ENCODE measurements at places on chromosomes 3 and 15.

GRCh38 chr3:127291611-127292010 is 3.8 kb upstream of the PRR20G start:
- no peak for DNase-seq

- DNase-seq = peak; percentile 32
These were observed 676 bp downstream of the TCF12 start for GRCh38 chr15:56919031-56919608.

DNA sequence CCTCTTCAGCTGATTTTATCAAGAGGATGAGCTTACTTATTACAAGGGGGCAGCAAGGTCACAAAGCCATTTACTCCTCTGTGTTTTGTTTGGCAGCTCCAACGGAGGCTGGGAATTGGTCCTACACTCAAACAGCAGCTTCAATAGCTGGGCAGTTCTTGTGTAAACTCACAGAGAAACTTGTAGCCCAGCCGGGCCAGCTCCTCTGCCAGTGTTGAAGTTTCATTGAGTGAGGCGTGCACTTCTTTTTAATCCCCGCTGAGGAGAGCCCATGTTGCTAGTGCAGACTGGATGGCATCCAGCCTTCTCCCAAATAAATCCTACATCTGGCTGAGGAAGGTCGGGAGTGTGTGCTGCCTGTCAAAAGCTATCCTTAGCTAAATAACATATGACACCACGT is 59.5 kb downstream of the BFSP2 start:
- no peak for DNase-seq

DNA sequence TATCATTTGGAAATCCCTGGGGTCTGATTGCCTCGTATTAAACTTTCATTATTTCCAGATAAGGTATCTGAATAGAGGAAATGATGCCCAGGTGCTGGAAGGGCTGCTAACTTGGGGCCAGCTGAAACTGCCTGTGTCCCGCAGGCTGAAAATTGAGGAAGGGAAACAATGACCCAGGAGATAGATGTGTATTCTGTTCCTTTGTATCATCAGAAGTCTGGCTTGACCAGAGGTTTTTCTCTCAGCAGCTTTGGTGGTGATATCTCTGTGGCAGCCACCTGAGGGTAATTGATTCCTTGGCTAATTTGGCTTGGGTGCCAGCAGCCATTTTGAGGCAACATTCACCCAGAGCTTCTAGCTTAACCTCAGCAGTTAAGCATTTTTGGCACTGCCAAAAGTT is 90.0 kb upstream of the STT3B start:
- DNase-seq = no peak

DNA sequence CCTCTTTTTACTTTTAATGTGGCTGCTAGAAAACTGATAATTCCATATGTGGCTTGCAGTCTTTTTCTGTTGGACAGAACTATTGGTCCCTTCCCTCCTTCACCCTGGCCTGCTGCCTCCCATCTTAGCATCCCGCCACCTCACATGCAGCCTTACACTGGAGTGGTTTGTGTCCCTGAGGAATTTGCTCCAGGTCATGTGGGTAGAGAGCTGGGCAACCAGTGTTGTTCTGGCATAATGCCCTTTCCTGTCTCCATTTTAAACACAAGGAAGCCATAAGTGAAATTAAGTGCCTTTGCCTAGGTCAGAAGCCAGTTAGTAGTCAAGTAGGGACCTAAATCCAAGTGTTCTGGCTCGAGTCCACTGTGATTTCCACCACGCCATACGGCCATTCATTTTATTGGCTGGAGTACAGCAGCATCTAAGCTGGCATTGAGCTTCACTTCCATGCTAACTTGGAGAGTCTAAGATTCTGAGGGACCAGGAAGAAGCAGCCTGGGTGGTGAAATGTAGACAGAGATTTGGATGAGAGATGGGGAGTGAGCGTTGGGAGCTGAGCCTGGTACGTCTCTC is 46.0 kb upstream of the PLXNA1 start:
- DNase-seq = no peak

- no peak for DNase-seq
These were observed 249.5 kb upstream of the AZI2 start for GRCh38 chr3:28598165-28598564.

- DNase-seq = no peak
These were observed 57.6 kb upstream of the PLXND1 start for GRCh38 chr3:129663930-129664646.

- DNase-seq = no peak
These were observed 107.0 kb downstream of the UBE3A start for GRCh38 chr15:25331860-25332259.

- DNase-seq = no peak
These were observed 388.2 kb upstream of the AGTR1 start for GRCh38 chr3:148309390-148310035.

DNA sequence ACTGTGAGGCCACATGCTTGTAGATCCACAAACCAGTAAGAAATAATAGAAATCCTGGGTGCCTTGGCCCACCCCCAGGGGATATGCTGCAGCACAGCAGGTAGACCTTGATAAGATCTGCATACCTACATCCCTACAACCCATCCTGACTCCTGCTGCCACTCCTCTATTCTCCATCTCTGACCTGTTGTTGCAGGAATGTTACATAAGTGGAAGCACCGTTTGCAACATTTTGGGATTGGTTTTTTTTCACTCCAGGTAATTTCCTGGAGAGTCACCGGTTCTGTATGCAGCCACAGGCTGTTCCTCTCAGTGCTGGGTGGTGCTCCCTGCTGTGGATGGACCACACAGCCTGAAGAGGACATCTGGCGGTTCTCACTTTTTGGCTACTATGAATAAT is 16.1 kb upstream of the CSPG5 start:
- no peak for DNase-seq

DNA sequence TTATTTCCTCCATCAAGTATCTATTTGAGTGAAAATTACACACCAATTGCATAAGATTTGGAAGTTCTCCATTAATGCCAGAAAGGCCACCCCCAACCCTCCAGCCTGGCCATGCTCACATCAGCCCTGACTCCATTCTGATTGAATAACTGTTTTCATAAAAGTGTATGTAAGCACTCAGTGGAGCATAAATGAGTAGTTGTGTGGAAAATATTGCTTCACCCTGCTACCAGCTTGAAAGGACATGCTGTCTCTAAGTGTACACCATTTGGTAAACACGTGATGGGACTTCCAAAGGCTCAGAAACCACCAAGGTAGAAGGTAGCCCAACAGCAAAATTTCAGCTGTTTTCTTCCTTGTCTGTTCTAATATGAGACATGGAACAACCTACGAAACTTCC is 393.8 kb downstream of the ZNF385D start:
- no peak for DNase-seq

- no peak for DNase-seq
These were observed 9.4 kb downstream of the NAA50 start for GRCh38 chr3:113736548-113737089.

DNA sequence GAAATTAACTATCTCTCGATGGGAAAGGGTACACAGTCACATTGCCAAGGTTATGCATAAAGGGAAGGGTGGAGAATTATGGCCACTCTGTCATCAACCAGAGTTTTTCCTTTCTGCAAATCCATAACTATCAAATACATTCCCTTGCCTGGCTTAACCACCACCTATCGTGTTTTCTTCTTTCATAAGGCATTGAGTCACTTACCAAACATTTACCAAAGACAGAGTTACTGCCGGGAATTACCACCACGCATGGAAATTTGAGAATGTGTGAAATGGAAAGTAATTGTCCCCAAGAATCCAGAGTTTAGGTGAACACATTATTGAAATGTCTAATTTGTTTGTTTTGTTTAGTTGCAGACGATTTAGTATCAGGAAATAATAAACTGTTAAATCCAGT is 134.3 kb upstream of the LRRN1 start:
- DNase-seq = no peak

- no peak for DNase-seq
These were observed 444.9 kb upstream of the THBS1 start for GRCh38 chr15:39135989-39136388.

DNA sequence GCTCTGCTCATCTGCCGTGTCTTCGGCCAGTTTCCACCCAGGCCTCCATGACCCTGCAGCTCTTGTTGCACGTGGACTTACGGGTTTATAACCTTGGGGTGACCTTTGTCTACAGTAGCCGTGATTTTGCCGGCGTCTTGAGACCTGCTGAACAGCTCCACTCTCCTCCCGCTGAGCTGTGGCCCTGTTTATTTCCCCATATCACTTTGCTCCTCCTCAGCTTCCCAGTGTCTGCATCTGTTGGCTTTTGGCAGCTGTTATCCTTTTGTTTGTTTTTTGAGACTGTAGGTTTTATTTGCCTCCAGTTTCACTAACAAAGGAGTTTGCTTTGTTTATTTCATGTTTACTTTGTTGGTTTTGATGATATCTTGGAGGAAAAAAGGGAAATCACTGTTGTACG is 29.3 kb upstream of the SLC28A1 start:
- no peak for DNase-seq

DNA sequence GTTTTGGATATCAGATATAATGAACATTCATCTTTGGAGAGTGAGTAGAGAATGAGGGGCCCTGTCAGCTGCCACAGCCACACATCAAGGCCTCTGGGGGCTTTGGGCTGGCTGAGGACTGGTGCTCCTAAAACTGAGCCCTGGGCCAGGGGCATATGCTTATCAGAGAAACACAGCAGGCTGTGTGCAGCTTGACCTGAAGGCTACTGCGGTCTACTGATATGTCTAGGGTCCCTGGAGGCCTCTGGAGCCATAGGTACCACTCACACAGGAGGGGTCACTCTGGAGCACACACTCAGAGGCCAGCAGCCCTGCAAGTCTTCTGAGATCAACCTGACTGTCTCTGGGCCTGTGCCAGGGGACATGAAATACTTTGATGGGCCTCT is 7.6 kb downstream of the TF start:
- no peak for DNase-seq

DNA sequence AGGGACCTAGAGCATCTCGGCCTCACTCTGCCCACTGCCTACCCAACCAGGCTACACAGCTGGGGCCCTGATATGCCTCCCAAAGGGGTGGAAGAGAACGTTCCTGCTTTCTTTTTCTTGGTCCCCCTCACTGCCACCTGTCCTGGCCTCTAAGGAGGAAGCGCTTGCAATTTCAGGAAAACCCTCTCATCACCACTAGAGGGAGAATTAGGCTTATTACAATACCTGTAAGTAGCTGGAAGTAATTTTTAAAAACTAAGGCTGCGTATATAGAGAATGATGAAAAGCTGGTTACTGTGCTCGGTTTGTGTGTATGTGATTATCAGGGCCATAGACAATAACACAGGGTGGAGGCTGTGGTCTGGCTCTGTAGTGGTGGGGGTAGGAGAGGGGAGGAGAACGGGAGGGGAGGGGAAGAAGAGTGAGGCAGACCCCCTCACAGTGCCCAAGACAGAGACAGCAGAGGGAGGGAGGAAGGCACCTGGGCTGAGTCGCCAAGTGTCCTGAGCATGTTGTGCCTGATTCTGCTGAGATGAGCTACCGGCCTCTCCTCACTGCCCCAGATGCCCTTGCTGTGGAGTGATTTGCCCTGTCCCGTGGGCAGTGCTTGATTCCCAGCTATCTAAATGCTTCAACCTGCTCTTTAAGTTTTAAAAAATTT is 3.3 kb downstream of the GABRG3 start:
- no peak for DNase-seq

DNA sequence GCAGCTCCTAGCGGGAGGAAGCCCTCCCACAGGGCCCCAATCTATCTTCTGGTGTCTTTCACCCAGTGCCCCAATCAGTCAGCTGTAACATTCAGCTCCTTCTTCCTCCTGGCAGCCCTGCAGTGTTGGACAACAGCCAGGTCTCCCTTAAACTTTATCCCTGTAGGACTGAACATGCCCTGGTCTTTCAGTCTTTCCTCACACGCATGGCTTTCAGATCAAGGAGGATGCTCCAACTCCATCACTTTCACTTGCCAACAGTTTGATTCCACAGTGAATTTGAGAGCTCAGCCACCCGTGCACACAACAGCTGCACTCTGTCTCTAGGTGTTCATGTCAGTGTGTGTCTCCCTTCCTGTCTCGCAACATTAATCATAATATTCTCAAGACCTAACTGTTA is 28.5 kb upstream of the LRRC34 start:
- DNase-seq = no peak

DNA sequence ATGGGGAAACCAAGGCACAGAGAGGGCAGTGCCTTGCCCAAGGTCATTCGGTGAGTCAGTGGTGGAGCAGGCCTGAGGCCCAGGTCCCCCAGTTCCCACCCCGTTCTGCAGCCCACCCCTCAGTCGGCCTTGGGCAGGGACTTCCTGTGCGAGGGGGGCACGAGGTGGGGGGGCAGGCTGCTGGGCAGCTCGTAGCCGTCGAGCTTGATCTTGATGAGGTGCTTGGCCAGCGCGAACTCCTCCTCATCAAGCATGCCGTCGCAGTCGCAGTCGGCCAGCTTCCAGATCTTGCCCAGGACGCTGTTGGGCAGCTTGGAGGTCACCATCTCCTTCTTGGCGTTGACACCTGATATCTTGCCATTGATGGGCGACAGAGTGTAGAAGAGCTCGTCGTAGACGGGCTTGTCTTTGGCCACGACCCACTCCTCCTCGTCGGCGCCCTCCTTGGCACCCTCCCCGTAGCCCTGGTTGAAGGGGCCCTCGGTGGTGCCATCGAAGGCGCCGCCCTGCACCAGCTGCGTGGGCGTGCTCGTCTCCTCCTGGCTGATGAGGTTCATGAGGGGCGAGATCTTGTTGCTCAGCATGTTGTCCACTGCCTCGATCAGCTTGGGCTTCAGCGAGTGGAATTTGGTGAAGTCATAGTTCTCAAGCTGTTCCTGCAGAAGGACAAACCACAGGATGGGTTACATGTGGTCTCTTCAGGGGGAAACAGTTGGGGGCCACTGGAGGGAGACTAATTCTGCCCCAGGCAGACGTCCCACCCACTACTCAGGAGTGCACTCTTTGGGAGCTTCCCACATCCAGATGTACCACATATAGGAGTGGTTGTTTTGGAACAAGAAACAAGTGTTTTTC is 6.9 kb upstream of the SPTBN5 start:
- no peak for DNase-seq

DNA sequence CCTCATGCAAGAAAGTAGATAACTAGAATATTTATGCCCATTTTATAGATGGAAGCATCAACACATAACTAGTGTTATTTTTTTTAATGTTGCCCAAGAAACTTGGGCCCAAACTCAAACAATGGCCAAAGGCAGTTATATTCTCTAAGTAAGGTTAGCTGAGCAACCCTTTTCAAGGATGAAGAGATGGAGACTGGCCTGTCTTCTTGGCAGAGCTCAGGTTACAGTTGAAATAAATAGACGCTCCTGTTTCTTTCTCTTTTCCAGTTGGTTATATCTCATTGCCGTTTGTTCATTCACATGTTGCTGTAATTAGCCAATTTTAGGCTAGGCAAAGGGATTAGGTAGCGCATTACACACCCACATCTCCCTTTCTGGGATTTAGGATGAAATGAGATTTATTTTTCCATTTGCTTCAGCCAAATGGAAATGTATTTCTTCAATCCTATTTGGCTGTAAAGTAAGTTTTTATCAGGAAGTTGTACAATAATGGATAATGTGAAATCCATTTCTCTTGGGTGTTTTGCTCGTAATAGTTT is 93.2 kb downstream of the CMSS1 start:
- DNase-seq = no peak

Measured in lower leg skin (tissue), 4 donors.